ENCODE measurements at places on chromosomes 16 and 17. TPM values are rescaled to one million over a fixed set of nuclear protein-coding genes. Genes with fewer than 3 reads are reported as not detected.

TBC1D3C gene
- not detected for total RNA-seq

DNA sequence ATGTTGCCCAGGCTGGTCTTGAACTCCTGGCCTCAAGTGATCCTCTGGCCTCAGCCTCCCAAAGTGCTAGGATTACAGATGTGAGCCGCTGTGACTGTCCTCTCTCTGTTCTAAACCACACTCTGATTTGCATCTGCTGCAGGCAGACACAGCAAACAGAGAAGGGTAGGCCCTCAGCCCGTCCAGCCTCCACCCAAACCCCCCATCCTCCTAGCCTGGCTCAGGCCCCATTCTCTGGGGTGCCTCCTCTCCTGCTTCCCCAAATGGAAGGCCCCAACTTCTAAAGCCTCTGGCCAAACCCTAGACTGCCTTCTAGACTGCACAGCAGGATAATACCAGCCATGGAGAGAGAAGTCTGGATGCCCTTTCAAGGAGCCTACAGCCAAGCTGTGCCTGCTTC is 4.1 kb upstream of the GFAP start:
- DNase-seq, result no peak
- peaks cover 29% of the 10 kb centered on the region for H3K4me1 ChIP-seq
- no peak overlapping the region for H3K4me3 ChIP-seq

DNA sequence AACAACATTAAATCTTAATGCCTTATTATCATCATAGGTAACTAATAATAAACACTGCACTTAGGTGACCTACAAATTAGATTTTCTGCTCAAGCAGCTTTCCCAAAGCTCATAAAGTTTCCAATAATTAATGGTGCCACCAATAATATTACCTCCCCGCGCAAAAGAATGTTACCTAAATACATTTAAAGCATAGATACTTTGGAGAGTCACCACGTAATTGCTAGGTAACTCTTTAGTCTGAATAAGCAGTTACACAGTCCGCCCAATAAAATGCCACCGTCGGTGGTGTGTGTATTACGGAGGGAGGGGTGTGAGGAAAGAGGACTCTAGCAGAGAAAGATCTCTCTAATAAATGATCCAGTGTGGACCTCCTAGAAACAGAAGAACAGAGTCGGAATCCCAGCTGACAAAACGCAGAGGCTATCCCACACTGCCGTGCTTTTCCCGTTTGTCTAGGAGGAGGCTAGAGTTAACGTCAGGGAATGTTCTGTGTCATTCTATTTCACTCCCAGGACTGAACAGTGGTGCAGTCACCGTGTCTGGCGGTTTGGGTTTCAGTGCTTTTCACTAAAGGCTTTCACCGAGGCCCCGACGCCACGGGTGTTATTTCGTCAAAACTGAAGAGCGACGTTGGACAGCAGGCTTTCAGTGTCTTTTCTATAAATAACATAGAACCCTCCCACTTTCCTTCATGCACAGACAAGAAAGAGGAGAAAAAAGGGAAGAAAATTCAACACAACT is 630 bp downstream of the RNFT1 start:
- peak overlapping the region; percentile 97 for H3K27ac ChIP-seq
- H3K4me1 ChIP-seq, result peaks cover 19% of the 10 kb centered on the region
- no peaks in the 10 kb centered on the region for H3K27me3 ChIP-seq
- peaks cover 13% of the 10 kb centered on the region for H3K36me3 ChIP-seq

DNA sequence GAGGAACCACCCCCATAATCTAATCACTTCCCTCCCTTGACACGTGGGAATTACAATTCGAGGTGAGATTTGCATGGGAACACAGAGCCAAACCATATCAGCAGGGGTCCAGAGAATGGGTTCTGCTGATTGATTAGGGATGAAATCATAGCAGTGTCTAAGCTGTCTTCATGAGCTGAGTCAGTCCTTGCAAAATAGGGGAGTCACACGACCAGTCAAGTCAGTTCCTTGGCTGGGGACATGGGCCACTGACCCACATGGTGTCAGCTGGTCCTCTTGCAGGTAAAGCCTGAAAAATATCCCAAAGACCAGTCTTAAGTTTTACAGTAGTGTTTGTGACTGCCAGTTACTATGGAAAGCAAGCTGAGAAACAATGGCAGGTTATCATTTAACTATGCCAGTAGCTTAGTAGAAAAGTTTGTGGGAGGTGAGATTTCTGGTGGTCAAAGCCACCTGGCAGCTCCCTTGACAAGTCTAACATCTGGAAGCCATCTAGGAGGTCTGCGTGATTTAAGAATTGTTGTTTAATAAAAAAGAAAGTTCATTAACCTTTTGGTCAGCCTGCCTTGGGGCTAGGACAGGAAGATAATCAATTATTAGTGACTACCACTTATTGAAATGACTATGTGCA is 15.7 kb upstream of the ATF7IP2 start:
- H3K4me1 ChIP-seq, result no peaks in the 10 kb centered on the region
- no peak overlapping the region for H3K27ac ChIP-seq
- no peaks in the 10 kb centered on the region for H3K27me3 ChIP-seq
- DNase-seq, result no peak

- no peaks in the 10 kb centered on the region for H3K36me3 ChIP-seq
- no peak for DNase-seq
- H3K27ac ChIP-seq, result no peak overlapping the region
- H3K4me1 ChIP-seq, result no peaks in the 10 kb centered on the region
These were observed 72.7 kb downstream of the SOX9 start for GRCh38 chr17:72193391-72194106.

- no peak overlapping the region for H3K4me3 ChIP-seq
- H3K4me1 ChIP-seq, result peaks cover 8% of the 10 kb centered on the region
- H3K27me3 ChIP-seq, result no peaks in the 10 kb centered on the region
- H3K27ac ChIP-seq, result peak overlapping the region; percentile 81
- H3K36me3 ChIP-seq, result no peaks in the 10 kb centered on the region
- no peak for DNase-seq
These were observed 15.2 kb downstream of the KRT23 start for GRCh38 chr17:40922239-40922638.

- peaks cover 6% of the 10 kb centered on the region for H3K36me3 ChIP-seq
- peak overlapping the region; percentile 84 for H3K27ac ChIP-seq
These were observed 8.0 kb downstream of the ST3GAL2 start for GRCh38 chr16:70430667-70431536.

- peaks cover 5% of the 10 kb centered on the region for H3K4me1 ChIP-seq
- H3K36me3 ChIP-seq, result peaks cover 26% of the 10 kb centered on the region
- H3K4me3 ChIP-seq, result no peak overlapping the region
- no peaks in the 10 kb centered on the region for H3K27me3 ChIP-seq
- no peak overlapping the region for H3K27ac ChIP-seq
These were observed 49.7 kb upstream of the ARL4D start for GRCh38 chr17:43349142-43349541.

GRCh38 chr17:47810200-47810821 is 11.3 kb downstream of the OSBPL7 start:
- H3K27me3 ChIP-seq, result peaks cover 2% of the 10 kb centered on the region
- peaks cover 21% of the 10 kb centered on the region for H3K4me1 ChIP-seq
- H3K36me3 ChIP-seq, result peaks cover 37% of the 10 kb centered on the region
- no peak overlapping the region for H3K4me3 ChIP-seq
- DNase-seq, result no peak

Measured in osteocyte (in vitro differentiated cells).